Effector CD4-positive, alpha-beta T cell (primary cell): ENCODE measurements at places on chromosomes 12 and 14.
A peak's percentile ranks its signal among the peaks of the same experiment; 100 is the strongest.

- no peak for DNase-seq
These were observed 12.7 kb downstream of the CPSF2 start for GRCh38 chr14:92134456-92134855.

GRCh38 chr12:58395470-58395869 lies 454.1 kb downstream of the ATP23 start:
- no peak for DNase-seq

DNA sequence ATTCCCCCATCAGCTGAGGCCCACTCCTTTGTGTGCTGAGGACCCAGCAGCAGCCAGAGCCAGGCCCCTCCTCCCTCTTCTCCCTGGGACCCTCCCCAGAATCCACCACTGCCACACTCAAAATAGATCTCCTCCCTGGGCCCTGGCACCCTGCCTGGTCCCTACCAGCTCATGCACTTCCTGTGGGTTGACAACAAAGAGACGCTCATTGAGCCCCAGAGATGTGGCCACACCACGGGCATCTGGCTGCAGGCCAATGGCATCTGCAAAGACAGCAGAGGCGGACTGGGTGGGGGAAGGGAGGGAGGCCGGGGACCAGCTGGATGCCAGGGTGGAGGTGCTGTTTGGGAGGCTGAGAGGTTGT lies 16.0 kb upstream of the ENDOU start:
- DNase-seq: peak; percentile 51

GRCh38 chr12:61857968-61858367 lies 402.2 kb upstream of the USP15 start:
- no peak for DNase-seq

GRCh38 chr14:21023174-21023573 lies 1.7 kb downstream of the NDRG2 start:
- no peak for DNase-seq

GRCh38 chr12:8667270-8667669 lies 4.6 kb upstream of the MFAP5 start:
- DNase-seq: no peak

GRCh38 chr12:90937651-90938050 lies 17.3 kb downstream of the CCER1 start:
- DNase-seq: no peak

DNA sequence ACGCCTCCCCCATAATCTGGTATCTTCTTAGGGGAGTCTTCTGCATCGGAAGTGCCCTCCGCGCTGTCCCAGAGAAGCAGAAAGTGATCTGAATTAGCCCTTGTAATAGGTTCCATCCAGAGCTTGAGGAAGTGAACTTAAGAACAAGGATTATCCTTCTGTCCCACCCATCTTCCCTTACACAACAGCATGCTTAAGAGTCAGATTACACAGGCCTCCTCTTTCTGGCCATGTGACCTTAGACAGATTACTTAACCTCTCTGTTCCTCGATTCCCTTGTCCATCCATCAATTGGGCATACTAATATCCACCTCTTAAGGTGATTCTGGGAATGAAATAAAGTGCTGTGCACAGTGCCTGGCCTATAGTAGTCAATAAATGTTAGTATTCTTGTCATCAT lies 11.4 kb downstream of the CABP1 start:
- no peak for DNase-seq

DNA sequence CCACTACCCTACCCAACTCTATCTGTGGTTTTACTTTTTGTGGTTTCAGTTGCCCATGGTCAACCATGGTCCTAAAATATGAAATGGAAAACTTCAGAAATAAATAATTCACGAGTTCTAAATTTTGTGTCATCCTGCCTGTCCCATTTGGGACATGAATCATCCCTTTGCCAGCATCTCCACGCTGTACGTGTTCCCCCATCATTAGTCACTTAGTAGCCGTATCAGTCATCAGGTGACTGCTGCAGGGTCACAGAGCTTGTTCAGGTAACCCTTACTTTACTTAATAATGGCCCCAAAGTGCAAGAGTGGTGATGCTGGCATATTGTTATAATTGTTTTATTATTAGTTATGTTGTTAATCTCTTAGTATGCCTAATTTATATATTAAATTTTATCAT lies 209.9 kb downstream of the ITPR2 start:
- DNase-seq: no peak

DNA sequence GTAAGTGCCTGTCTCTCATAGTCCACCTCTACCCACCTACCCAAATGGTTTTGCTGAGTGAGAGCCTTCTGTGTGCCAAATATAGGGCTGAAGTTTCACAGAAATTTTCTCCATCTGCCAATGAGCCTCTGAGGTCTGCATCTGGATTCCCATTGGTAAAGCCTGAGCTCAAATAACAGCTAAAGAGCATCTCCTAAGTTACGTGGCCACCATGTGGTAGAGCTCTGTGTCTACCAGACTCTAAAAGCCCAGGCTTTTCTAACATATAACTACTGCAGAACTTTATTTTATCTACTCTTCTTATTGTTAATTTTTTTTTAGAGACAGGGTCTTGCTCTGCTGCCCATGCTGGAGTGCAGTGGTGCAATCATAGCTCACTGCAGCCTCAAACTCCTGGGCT lies 16.0 kb downstream of the AMDHD1 start:
- no peak for DNase-seq

DNA sequence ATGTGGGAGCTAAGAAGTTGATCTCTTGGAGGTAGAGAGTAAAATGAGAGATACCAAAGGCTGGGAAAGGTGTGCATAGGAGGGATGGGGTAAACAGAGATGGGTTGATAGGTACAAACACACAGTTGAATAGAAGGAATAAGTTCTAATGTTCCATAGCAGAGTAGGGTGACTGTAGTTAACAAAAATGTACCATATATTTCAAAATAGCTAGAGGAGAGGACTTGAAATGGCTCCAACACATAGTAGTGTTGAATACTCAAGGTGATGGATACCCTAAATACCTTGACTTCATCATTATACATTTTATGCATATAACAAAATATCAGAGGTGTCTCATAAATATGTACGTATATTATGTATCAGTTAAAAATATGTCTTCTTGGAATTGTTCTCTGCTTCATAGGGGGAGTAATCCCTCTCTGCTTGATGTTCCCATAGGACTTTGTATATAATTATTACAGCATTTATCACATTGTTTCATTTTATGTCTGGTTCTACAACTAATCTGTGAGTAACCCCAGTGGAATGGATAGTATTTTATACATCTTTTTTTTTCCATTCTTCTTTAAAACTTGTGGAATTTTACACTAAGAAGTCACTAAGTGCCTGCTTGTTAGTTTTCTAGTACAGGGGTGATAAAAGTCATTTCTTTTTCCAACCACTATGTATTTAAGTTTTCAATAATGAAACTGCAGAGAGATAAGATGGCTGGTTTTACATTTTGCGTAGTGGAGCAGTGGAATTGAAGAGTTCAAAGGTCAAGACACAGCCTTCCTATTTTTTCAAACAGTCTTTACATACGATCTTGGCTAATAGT lies 1940.0 kb upstream of the SEL1L start:
- no peak for DNase-seq

DNA sequence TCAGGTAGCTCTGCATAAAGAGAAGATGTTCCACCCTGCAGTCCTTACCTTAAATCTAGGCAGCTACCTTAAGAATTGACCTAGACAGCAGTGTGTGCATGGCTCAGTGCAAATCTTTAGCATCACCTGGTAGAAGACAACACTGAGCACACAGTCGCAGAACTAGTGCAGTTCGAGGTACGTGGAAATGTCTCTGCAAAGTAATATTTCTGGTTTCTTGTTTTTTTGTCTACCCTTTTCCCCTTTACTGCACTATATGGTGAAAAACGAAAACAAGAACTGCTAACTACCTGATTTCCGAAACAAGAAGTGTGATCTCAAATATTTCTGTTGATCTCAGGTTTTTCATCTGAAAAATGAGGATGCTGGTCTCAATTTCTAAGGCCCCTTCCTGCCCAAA lies 82.5 kb downstream of the ETV6 start:
- DNase-seq: no peak

- DNase-seq: no peak
These were observed 9.2 kb upstream of the TC2N start for GRCh38 chr14:91876492-91876891.

DNA sequence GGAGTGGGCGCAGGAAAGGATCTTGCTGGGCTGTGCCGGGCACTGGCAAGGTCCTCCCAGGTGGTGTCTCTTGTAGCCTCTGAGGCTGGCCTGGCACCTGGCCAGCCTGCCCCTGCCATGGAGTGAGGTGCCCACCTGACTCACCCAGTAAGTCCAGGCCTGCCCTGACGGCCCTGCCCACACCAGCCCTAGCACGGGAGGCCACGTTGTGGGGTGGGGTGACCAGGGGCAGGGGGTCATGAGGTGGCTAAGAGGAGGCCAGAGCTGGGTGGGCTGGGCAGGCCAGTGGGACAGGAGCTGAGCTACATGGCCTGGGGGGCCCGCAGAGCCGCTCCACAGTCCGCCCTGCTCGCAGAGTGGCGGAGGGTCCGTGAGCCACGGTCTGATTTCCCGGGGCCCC lies 45.4 kb downstream of the KIF26A start:
- no peak for DNase-seq

GRCh38 chr12:119727600-119728443 lies 59.9 kb downstream of the PRKAB1 start:
- DNase-seq: no peak

DNA sequence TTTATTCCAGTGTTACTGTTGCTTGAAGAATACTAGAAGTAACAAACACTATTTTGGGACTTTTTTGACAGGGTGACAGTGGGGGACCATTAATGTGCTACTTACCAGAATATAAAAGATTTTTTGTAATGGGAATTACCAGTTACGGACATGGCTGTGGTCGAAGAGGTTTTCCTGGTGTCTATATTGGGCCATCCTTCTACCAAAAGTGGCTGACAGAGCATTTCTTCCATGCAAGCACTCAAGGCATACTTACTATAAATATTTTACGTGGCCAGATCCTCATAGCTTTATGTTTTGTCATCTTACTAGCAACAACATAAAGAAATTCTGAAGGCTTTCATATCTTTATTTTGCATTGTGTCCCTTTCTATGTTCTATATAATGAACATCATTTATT lies 44.5 kb downstream of the TMPRSS12 start:
- no peak for DNase-seq

DNA sequence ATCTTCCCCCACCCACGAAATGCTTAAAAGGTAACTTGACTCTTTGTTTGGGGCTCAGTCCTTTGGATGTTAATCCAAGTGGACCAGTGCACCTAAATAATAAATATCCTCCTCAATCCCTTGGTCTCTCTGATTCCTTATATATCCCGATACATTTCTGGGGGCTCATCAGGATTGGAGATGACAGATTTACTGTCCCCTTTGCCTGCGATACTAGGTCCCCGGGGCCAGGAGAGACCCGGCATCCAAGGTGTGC lies 26.3 kb downstream of the KLRK1 start:
- DNase-seq: no peak

GRCh38 chr14:69671365-69672030 lies 60.1 kb downstream of the SUSD6 start:
- DNase-seq: no peak

GRCh38 chr12:80044694-80045046 lies 54.7 kb upstream of the OTOGL start:
- no peak for DNase-seq

GRCh38 chr12:127760996-127761395 lies 506.0 kb upstream of the TMEM132C start:
- DNase-seq: no peak

- DNase-seq: no peak
These were observed 54.7 kb downstream of the RPS6KA5 start for GRCh38 chr14:91005716-91006115.

- no peak for DNase-seq
These were observed 60.6 kb downstream of the LGMN start for GRCh38 chr14:92687681-92688433.

DNA sequence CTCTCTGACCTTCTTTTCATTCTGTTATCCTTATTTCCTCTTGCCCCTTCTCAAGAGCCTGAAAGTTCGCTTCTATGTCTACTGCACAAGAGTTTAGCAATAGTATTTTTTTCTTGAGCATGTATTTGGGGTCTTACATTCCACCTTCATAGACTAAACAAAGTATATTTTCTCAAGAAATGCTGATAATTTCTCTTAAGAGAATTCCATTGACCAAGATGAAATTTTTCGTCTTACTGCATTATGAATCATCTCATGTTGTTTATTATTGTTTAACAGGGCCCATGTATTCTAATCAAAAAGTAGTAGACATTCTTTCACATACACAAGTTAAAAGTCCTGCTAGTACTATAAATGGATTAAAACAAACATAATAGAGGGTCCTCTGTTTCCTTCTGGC lies 219.3 kb downstream of the C12orf50 start:
- DNase-seq: no peak

GRCh38 chr12:90989686-90990111 lies 15.1 kb downstream of the EPYC start:
- no peak for DNase-seq

GRCh38 chr14:52856139-52856538 lies 64.7 kb upstream of the GNPNAT1 start:
- DNase-seq: no peak

DNA sequence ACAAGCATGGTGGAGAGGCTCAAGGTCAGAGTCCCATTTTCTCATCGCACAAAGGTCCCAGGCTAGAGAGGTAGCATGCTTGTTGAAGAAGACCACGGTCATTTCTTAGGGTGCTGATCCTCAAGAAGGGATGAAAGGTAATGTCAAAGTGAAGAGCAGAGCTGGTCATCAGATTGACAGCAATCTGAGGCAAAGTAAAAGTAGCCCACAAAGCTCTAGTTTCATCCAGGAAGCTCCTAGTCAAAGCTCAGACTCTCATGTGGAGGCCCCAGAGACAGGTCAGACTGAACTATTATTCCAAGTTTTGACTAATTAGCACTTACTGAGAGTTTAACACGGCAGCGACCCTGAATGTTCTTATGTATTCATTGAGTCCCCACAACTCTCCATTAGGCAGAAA lies 270.6 kb downstream of the RPS29 start:
- no peak for DNase-seq

GRCh38 chr12:11556682-11557081 lies 92.8 kb upstream of the ETV6 start:
- no peak for DNase-seq

DNA sequence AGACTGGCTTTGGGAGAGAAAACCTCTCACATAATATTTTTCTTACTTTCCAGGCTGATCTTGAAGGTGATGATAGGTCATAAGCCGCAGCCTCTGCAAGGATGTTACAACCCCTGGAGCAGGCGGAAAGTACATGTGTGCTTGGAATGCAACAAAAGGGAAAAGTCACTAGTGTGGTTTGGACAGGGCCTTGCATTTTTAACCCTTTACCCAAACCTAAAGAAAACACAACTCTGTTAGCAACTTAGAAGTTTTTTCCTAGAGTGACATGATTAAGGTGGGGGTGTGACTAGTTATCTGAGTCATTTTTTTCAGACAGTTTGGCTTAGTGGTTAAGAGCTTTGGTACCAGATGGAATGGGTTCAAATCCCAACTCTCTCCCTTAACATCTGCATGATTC lies 97.0 kb downstream of the TMEM30B start:
- no peak for DNase-seq

DNA sequence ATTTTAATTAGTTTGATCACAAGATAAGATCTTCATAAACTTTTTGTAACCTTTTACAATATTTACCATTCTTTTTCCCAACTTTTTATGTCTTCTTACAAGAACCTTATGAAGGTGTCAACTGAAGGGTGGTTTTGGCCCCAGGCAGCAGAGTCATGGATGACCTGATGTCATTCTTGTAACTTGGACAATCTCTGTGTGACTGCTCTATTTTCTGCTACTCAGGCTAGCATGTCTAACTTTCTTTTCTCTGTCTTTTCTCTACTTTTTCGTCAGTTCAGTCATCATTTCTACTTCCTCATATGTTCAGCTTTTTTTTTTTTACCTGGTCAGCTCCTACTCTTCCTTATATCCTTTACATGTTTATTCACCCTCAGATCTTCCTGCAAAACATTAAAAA lies 150.7 kb upstream of the PTPRQ start:
- DNase-seq: no peak
